ENCODE measurements at places on chromosomes 16 and 17. TPM values are rescaled to one million over a fixed set of nuclear protein-coding genes. Genes with fewer than 3 reads are reported as not detected.

The TPPP3 gene
- polyA plus RNA-seq = 55.4 TPM

The ETV4 gene
- polyA plus RNA-seq = 0.77 TPM

The HOXB6 gene
- polyA plus RNA-seq = not detected

The FNDC8 gene
- not detected for polyA plus RNA-seq

The CCDC200 gene
- not detected for polyA plus RNA-seq
